Stimulated activated CD4-positive, alpha-beta T cell treated with anti-CD3 and anti-CD28 coated beads, TNF-alpha, amount 100 ng/mL, for 24 hours (primary cell): ENCODE measurements at places on chromosomes 11 and 22.

GRCh38 chr11:101127197-101127698, 2.4 kb downstream of the PGR start:
- DNase-seq = no peak

GRCh38 chr11:110712659-110713448, 617 bp upstream of the ARHGAP20 start:
- no peak for DNase-seq

DNA sequence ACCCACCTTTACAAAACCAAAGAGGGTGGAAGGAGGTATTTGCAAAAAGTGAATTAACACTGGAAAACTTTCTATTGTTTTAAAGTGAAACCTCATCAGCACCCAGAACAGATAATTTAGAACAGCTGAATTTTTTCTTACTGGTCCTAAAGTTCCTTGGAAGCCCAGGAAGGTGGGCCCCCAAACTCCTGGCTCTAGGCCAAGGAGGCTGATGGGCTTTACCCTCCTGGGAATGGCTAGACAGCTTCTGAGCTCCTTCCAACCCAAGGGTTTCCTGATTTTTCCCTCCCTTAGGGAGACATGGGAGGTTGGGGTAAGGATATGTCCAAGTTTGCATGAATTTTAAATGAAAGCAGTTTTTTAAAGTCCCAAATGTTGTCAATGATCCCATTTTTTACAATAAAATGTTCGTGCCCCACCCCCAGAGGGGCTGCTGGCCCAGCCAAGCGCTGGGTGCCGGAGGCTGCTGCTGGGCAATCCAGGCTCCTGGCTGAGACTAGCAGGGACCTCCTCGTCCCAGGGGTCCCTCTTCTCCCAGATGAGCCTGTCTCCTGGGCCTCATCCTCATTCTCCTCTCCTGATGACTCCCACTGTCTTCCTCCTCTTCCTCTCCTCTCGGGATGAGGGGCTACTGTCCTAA, 28.4 kb downstream of the RELT start:
- no peak for DNase-seq

GRCh38 chr11:82183346-82183745, 550.3 kb downstream of the FAM181B start:
- DNase-seq = no peak

- no peak for DNase-seq
These were observed 125.5 kb downstream of the FBXO7 start for GRCh38 chr22:32600147-32600546.

- DNase-seq = no peak
These were observed 40.8 kb upstream of the CYP2D6 start for GRCh38 chr22:42171417-42171816.

- peak; percentile 11 for DNase-seq
These were observed 2.5 kb upstream of the RCN1 start for GRCh38 chr11:32088117-32088941.

DNA sequence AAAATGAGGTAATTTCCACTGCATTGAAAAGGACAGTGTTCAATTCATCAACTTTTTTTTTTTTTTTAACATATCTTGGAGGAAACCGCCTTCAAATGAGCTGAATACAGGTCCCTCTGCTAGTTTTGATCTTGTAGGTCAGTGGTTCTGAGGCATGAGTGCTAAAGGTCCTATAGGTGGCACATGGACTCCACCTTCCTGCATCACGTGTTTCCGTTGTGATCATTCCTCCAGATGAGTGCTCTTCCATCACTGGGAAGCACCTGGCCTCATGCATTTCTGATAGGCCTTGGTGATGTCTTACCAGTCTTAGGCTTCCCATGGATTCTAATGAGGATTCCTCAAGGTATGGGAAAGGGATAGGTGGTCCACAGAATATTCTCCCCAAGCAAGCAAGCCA, 37.8 kb downstream of the FDX1 start:
- no peak for DNase-seq

- no peak for DNase-seq
These were observed 146.3 kb downstream of the SNX19 start for GRCh38 chr11:130769782-130770535.

DNA sequence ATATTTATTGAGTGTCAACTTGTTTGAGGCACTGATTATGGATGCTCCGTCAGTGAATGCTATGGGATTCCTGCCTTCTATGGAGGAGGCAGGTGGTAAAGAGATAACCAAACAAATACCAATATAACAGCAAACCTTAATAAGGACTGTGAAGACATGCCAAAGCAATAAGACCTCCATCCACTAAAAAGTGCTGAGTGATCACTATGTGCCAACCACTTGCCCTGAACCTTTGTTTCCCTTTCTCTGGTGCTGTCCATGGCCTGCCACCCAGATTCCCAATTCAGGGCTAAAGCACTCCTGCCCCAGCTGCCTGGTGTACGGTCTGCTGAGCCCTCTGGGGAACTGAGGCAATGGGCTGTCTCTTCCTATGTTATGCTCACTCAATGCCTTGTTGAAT, 1074.9 kb downstream of the OPCML start:
- no peak for DNase-seq

DNA sequence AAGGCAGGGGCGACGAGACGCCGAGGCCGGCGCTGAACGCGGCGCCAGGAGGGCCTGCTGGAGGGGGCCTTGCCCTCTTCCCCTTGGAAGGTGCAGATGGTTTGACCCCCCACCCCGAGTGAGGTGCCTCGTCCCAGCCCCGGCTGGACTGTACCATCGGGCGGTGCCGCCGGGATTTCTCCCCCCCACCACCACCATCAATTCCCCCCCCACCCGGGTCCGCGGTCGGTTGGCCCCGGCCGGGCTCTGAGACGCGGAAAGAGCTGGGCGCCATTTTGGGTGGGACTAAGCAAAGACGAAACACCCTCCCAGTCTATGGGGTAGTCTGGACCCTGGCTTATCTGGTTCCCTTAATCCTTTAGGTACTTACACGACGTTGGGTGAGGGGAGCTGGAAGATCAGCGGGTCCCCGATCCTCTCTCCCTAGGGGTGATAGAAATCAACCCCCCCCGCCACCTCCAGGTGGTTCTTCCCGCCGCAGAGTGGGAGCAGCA, at the start of gene PRDM10:
TSS of gene PRDM10 (minus strand) at position 484 of the 494 bp plus-strand sequence. CDS start 41,871 bp downstream, outside the sequence.
- DNase-seq = peak; percentile 84

DNA sequence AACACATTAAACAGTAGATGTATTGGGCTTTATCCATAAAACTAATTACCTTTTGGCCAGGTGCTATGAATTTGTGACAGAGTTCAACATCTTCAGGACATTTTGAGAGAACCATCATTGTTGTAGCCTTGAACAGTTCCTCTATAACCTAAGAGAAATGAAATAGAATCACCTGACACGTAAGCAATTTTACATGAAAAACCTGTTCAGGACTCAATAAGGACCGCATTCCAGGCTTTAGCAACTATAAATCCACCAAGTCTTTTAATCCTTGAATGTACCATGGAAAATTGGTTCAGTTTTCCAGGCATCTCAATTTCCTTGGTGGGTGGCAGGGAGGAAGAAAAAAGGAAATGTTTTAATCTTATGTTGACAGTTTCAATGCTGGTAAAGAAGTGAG, 60.9 kb upstream of the GAB2 start:
- DNase-seq = no peak

DNA sequence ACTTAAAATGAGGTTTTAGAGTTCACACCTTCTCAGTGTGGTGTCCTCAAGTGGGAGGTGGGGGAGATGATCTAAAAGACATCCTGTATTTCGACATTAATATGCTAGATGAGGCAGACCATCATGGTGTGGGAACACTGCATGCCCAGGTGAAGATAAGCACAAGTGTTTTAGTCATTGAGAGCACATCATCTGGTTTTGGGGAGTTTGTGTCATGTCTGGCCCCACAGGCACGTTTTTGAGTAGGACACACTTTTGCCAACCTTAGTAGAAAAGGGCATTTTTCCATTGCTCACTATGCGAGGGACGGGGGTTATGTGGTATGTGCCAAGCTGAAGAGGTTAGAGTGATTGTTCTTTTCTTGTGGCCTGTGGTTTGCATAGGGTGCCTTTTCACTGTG, 189.3 kb downstream of the DBX1 start:
- DNase-seq = no peak

DNA sequence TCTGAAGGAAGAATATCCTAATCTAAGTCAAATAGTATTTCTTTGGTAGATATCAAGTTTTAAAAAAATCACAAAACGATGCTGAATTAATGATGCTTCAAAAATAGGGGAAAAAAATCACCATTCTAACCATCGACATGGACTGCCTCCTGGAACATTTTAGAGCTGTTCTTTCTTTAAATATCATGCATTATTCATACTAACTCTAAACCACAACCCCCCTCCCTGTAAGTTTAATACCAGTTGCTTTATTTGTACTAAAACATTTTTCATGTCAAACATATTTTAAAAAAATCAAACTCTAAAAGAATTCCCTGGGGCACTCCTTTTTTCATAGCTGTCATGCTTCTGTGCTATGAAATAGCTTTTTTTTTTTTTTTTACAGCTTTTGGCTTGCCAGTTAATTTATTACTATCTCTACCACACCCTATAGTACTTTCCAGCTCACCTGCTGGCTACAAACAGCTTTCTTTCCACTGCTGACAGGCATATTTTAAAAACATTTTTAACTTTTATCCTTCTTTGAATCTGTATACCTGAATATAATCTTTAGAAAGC, 256.9 kb downstream of the SOX6 start:
- no peak for DNase-seq

- no peak for DNase-seq
These were observed 44.8 kb downstream of the SMIM38 start for GRCh38 chr11:69200331-69201065.

DNA sequence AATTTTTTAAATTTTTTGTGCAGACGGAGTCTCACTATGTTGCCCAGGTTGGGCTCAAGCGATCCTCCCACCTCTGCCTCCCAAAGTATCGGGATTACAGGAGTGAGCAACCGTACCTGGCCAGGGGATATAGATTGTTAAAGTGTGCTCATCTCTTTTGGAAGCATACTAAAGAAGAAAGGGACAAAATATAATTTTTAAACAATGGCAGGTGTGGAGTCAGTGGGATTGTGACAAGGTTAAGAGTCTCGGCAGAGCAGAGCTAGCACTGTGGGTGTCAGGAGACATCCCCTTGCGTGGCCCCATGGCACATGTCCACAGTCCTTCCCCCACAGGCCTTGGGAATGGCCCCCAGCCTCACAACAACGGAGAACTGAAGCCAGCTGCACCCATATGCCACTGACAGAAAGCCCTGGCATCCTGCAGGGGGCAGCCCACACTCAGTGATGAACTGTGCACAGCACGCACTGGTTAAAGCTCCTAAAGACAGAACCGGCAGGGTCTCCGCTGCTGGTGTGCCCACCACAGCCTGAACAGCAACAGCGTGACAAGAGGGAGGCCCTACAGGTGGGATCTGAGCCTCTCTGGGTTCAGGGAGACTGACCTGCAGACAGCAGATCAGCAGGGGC, 29.9 kb downstream of the SERPIND1 start:
- DNase-seq = no peak

GRCh38 chr11:111941963-111942362, 4.8 kb downstream of the DIXDC1 start:
- no peak for DNase-seq

GRCh38 chr11:1598816-1599215, 722 bp upstream of the KRTAP5-2 start:
- DNase-seq = no peak

DNA sequence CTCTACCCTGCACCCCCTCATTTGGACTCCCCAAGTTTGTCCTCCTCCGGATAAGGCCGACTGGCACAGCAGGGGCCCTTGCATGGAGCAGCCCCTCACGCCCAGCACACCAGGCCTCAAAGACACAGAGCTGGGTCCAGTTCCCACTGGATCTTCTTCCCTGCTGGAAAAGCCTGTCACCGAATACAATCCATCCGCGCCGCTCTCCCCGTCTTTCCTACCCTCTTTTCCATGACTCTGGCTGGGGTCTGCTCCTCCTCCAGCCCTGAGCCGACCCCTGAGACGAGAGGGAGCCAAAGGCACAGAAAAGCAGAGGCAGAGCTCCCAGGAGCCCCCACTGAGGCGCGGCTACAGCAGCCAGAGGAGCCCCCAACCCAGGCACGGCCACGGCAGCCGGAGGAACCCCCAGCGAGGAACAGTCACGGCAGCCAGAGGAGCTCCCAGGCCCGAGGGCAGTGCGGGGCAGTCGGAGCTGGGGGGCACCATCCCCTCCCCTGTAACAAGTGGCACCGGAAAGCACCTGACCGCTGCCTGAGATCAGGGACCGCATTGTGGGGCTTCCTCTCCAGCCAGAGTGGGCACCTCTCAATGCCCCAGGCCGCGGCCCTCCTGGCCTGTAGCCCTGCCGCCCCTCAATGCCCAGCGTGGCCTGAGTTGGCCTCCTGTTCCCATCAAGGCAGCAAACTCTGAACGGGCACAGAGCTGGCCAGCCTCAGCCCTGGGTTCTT, 12.0 kb downstream of the ALG12 start:
- no peak for DNase-seq

DNA sequence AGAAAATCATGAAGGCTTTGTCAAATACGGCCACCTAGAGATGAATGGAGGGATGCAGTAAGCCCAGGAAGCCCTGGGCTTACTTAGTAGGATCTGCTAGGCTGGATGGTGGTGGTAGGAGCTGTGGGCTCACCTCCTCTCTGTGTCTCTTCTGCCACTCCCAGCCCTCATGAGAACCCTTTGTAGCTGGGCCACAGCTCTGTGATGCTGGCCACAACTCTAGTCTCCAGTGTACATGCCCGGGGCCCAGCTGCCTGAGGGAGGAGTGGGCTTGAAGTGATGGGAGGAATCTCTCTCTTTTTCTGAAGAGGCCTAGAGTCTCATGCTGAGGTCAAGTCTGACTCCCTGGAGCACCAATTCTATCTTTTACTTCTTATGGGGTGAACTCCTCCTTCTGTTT, 32.4 kb upstream of the SYT13 start:
- no peak for DNase-seq

DNA sequence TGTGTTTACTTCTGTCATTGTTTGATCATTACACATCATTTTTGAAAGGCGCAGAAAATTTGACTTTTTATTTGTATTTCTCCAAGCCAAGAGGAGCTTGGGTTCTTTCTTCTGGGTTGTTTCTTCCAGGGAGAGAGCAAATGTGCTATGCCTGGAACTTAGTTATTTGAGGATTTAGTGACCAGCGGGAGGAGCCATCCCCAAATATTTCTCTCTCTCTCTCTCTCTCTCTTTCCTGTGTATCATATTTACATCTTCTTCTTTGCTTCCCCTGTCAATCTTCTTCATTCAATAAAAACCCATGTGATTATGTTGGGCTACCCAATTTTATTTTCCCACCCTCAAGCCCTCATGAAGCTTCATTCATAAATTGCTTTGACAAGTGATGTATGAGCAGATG, 534.5 kb downstream of the LRRC4C start:
- DNase-seq = no peak

- no peak for DNase-seq
These were observed 322.9 kb upstream of the ZC3H12C start for GRCh38 chr11:109770323-109770722.
